Head of caudate nucleus (tissue), 42 donors: ENCODE measurements at places on chromosomes 6 and 20.

DNA sequence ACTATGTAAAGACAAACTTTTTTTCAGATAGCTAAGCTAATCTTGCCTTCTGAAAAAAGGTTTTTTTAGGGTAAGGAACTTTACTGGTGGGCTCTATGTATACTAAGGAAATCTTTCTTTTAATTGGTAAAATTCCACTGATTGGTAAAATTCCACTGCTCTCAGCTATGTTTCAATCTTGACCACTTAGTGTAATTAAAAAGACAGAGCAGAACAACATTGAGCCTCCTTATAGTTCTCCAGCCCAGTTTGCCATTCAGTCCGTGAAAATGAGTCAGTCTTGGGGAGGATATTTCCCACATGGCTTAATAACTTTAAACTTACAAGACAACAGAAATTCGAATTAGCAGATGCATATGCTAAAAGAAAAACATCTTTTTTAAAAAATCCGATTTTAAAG, 92.7 kb downstream of the EYA4 start:
- no peak for DNase-seq

- no peak for DNase-seq
Measured at GRCh38 chr6:41732591-41733359, 2.6 kb downstream of the TFEB start.

GRCh38 chr6:111172563-111172962, 85.3 kb downstream of the SLC16A10 start:
- DNase-seq: no peak

DNA sequence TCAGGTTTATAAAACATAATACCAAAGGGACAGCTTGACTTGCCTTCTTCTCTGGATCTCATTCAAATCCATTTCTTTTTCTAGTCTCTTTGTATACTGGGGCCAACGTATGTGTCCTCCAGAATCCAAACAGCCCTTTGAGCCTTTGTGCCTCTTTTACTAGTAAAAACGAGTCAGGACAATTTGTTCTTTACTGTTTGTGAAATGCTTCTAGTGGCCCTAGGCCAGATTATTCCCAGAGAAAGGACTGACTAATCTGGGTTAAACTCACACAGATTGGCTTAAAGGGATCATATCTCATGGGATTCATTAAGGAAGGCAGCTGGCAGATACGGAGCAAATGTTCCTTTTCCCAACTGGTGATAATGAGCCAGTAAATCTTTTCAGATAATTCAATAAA, 32.1 kb upstream of the MANEA start:
- DNase-seq: no peak

DNA sequence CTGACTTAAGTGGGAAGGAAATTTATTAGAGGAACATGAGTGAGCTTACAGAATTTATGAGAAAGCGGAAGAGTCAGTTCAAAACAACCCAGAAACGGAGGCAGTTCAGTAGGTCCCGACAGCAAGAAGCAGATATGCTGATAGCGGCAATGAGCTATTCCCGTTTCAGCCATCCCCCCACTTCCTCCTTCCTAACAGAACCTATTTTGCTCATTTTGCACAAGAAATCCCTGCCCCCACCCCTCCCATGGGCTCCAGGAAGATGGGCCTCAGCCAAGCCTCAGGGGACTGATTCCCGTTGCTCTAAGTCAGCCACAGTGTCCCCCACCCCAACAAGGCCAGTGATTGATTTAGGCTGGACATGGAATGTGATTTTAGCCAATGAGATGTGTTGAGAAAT, 157.5 kb downstream of the CEBPB start:
- no peak for DNase-seq

GRCh38 chr20:7629880-7630279, 310.4 kb downstream of the HAO1 start:
- no peak for DNase-seq

- DNase-seq: peak; percentile 17
Measured at GRCh38 chr20:2217857-2218539, 77.8 kb upstream of the TGM3 start.

DNA sequence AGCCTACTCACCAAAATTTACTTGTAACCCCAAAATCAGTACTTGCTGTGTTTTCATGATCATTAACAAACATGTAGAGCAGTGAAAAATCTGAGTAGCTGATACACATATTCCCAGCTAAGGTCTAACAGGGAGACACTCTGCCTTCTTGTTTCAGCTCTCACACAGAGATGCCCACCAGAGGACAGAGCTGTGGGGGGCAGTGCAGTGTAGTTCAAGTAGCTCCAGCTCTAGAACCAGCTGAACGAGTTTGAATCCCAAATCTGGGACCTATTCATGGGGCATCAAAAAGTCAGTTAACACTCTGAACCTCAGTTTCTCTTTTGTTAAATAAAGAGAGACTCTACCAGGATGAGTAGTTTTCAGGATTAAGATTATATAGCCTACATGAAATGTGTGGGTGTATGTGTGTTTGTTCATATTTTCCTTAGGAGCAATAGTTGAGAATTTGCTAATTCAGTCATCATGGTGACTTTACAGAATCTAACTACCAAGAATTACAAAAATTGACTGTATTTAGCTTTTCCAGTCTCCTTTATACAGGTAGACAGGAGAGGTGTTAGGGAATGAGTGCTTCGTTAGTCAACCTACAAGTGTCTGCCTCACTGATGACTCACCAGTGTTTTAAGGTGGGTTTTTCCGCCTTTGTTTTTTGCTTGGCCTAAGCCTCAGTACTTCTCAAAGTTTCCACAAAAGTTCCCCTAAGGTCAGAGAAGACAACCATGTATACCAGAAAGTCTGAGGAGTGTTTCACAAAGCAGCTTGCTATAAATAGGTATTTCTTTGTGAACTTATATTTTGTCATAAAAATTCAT, 164.0 kb upstream of the RUNX2 start:
- DNase-seq: no peak

GRCh38 chr6:85419046-85419759, 30.7 kb upstream of the NT5E start:
- no peak for DNase-seq

GRCh38 chr6:39086294-39086693, 28.7 kb downstream of the SAYSD1 start:
- no peak for DNase-seq
